Stimulated activated CD4-positive, alpha-beta T cell treated with anti-CD3 and anti-CD28 coated beads, Interleukin-1b, Interleukin-23, amount 100 ng/mL, for 1 hour (primary cell): ENCODE measurements at places on chromosomes 1 and 21.

- no peak for DNase-seq
Measured at GRCh38 chr1:31714442-31715086, 10.7 kb upstream of the COL16A1 start.

DNA sequence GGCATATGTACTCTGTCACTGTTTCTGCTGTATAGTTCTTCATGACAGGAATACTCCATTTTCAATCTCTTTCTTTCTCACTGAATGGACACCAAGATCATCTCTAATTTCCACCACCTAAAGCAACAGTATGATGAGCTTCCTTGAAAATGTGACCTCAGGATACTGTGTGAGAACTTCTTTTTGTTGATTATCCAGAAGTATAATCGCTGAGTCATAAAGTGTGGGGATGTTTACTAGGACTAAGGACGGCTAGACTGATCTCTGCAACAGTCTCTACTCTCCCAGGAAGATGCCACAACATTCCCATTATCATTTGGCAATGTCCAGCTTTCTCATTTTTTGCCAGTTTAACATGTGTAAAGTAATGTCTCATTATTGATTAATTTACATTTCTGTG lies 70.3 kb downstream of the TNFSF18 start:
- no peak for DNase-seq

GRCh38 chr1:221981461-221981860 lies 239.6 kb upstream of the DUSP10 start:
- DNase-seq = no peak

DNA sequence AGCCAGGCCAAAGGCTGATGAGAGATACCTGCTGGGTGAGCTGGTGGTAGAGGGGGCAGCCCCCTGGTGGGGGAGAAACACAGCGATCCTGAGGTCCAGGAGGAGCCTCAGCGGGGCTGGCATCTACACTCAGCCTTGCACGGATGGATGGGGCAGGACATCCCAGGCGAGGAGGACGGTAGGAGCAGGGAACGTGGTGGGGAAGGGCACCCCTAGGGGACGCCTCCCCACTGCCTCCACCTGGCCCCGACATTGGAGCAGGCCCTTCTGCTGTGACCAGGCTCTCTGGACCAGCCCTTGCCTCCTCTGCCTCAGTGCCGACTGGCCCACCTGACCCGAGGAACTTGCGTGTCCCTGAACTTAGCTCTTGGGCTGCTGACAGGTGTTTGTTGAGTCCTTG lies 6.4 kb upstream of the MMEL1 start:
- DNase-seq = no peak

DNA sequence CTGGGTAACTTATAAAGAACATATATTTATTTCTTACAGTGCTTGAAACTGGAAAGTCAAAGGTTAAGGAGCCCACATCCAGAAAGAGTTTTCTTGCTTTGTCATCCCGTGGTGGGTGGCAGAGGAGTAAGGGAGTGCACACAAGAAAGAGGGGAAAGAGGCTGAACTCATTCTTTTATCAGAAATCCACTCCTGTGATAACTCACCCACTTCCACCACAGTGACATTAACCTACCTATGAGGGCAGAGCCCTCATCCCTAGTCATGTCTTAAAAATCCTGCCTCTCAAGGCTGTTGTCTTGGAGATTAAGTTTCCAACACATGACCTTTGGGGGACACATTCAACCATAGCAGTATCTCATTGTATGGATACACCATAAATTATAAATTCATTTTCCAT lies 32.5 kb upstream of the RGS4 start:
- no peak for DNase-seq

- DNase-seq = no peak
Measured at GRCh38 chr1:240800291-240800690, 188.3 kb upstream of the GREM2 start.

DNA sequence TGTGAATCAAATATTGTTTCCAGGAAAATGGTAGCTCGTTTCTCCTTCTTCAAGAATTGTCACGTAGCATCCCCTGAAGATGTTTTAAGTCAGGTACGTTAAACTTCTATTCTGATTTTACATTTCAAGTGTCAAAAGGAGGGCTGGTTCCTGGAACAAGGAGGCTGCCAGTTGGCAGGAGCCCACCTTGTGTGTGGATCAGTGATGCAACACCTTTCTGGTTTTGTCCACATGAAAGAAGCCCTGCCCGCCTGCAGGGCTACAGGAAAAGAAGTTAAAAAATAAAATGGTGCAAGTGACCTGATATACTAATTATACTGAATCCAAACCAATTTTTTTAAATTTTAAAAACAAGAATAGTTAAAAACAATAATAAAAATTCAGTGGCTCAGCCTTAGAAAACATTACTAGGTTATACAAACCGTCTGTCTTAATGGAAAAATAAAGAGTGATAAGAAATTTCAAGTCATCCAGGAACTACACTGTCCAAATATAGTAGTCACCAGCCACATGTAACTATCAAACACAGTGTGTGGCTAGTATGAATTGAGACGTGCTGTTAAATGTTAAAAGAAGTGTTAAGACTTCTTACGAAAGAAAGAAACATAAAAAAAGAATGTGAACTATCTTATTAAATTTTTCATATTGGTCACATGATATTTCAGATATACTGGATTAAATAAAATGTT lies 123.1 kb downstream of the APP start:
- no peak for DNase-seq

DNA sequence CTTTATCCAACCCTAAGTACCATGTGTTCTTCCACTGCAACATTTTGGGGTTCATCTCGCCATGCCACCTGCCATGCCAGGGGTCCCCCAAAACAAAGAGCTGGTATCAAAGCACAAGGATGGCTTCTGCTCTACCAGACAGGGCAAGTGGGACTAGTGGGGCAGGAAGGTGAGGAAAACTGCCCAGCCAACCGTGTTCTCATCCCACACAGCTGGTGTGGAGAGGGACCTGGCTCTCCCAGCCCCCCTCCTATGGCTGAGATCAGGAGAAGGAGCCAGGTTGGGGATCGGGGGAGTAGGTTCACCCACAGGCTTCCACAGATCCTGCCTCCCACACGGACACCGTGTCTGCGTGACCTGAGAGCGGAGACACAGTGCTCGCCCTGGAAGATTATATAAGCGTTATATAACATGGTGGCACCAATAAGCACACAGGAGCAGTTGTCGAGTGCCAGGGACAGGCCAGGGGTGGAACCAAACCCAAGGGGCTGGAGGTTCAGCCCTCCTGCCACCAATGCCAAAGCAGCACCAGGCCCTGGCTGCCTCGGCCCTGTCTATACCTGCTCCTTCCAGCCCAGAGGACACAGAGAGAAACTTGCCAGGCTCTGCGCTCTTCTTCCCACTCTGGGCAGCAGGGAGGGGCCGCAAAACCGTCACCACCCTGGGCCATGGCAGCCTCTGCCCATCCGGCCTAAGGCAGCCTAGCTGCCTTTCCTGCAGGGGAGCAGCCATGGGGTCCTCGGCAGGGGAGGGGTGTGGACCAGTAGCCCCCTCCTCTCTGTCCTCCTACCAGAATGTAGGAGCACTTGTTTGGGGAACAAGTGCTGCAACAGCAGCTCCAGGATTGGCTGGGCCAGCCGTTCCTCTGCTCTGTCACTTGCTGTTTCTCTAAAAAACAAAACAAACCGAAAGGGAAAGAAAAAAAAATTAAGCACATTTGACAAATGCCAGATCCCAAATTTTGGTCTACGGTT lies 43.5 kb downstream of the CD34 start:
- DNase-seq = no peak

- no peak for DNase-seq
Measured at GRCh38 chr1:236753516-236753915, 41.6 kb upstream of the MTR start.

DNA sequence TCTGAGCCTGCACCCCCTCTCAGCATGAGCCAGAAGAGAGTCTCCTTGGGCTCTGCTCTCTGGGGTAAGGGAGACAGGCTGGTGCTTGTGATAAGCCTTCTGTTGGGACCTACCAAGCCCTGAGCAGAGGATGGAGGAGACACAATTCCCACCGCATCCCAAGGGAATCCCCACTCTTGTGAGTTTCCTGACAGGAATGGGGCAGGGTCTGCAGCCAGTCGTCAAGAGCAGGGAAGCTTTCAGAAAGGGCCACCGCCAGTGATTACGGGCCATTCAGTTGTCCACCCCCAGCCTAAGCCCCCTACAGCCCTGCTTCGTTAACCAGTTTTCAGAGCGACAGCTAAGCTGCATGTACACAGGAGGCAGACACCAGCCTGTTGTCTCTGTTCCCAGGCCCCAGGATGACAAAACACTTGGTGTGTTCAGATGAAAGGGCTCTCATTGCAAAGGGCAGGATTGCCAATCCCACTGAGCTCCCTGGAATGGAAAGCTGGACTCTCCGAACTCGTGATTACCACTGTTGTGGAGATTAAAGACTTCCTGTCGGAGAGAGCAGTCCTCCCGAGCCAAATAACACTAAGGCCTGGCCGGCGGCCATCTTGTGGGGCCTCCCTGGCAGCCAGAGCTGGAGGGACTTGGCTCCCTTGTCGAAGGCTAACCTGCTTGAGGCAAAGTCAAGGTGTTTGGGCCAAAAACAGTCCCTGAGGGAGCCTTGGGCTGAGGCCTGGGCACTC lies 37.4 kb upstream of the SLC30A1 start:
- no peak for DNase-seq

GRCh38 chr21:39114871-39115575 lies 68.2 kb downstream of the PSMG1 start:
- DNase-seq = no peak

DNA sequence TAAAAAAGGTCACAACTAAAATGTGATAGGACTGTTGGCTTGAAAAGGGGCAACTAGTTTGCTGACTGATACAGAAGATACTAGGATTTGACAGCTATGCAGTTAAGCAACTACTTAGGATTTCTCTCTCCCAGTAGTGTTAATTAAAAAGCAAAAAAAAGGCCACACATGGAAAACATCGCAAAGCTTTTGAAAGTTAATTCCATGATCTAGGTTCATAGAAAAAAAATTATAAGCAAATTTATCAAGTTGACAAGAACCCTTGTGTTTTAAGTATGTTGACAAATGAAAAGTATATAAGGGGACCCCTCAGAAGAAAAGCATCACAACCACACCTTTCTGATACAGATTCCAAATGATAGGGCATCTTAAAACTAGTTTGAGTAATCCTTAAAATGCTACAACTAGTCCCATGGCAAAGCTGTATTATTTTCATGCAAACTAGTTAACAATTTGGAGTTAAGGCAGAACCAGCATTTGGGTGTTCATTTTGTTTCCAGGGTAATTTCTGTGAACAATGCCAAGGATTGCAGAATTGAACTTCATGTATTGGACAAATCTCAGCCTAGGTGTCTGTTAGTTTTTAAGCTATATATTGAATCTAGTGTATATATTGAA lies 4.1 kb downstream of the PNRC2 start:
- no peak for DNase-seq

- no peak for DNase-seq
Measured at GRCh38 chr1:35866991-35867390, 16.0 kb upstream of the AGO1 start.

- DNase-seq = no peak
Measured at GRCh38 chr1:39833621-39834385, 45.1 kb upstream of the BMP8B start.
